ENCODE measurements at places on chromosomes 6 and 20.

DNA sequence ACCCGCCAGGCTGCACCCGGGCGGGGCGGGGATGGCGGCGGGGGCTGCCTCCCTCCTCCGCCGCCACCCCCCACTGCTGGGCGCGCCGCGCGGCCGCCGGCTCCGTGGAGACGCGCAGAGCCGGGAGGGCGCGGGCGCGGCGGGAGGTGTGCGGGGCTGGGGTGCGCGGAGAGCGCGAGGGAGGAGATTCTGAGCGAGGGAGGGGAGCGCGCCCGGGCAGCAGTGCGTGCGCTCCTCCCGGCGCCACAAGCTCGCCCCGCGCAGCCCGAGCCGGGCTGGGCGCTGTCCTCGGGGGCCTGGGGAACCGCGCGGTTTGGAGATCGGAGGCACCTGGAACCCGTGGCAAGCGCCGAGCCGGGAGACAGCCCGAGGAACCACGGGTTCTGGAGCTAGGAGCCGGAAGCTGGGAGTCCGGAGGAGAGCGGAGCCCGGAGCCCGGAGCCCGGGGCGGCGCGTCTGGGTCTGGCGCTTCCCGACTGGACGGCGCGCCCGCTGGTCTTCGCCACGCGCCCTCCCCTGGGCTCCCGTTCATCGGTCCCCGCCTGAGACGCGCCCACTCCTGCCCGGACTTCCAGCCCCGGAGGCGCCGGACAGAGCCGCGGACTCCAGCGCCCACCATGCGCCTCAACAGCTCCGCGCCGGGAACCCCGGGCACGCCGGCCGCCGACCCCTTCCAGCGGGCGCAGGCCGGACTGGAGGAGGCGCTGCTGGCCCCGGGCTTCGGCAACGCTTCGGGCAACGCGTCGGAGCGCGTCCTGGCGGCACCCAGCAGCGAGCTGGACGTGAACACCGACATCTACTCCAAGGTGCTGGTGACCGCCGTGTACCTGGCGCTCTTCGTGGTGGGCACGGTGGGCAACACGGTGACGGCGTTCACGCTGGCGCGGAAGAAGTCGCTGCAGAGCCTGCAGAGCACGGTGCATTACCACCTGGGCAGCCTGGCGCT is at the start of gene NTSR1:
Gene NTSR1, plus strand, starts transcription at position 246 of the 946 bp plus-strand sequence. Its CDS starts 372 bp downstream, at position 618.
- DNase-seq = no peak

DNA sequence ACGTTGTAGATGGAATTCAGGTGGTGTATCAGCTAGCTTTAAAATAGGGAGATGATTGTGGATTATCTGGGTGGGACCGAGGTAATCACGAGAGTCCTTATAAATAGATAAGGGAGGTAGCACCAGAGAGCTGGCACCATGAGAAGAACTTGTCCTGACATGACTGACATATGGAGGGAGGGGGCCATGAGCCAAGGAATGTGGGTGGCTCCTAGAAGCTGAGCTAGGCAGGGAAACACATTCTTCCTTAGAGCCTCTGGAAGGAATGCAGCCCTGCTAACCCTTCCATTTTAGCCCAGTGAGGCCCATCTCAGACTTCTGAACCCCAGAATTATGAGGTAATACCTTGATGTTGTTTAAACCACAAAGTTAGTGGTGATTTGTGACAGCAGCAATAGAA is 321.1 kb upstream of the SULF2 start:
- DNase-seq = no peak

DNA sequence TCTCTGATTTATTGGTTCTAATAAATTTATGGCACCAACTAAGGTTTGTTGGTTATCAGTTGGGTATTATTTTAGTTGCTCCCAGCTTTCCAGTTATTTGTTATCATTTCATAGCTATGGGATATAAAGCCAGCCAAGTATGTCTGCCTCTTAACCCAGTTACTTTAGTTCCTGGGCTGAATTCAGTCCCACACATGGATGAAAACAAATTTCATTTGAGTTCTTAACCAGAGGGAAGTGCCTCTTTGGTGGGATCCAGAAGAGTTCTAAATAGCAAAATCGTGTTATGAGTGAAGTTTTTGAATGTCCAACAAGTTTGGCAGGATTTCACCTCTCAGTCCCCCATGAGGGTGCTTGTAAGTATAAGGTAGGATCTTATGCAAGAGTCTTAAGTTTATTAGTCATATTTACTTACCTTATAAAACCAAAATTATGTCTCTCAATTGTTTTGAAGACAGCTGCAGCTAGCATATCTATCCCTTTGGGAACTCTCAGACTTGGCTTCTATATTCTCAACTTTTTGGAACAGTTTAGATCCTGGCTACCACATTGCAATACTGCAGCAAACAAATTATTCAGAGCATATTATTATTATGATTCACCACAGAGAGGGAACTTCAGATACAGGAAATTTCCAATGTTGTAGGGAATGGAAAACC is 683.6 kb downstream of the BCKDHB start:
- DNase-seq = no peak

GRCh38 chr20:30500829-30501440 is 756.5 kb upstream of the DEFB115 start:
- DNase-seq = no peak

DNA sequence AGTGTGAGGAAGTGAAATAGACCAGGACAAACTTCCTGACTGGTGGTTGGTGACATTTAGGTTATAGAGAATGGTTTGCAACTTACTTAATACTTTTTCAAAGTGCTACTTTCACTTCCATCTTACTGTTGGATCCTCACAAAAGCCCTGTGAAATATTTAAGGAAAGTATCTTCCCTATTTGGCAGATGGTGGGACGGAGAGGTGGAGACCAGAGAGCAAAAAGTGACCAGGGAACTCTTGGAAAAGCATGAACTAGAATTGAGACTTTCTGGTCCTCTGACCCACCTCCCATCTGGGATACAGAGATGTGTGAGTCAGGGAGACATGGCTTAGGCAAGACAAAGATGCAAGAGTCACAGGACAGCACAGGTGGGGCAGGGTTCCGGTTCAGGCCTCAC is 3.0 kb downstream of the TRIM10 start:
- DNase-seq = no peak
